ENCODE measurements at places on chromosomes 3 and 15.

DNA sequence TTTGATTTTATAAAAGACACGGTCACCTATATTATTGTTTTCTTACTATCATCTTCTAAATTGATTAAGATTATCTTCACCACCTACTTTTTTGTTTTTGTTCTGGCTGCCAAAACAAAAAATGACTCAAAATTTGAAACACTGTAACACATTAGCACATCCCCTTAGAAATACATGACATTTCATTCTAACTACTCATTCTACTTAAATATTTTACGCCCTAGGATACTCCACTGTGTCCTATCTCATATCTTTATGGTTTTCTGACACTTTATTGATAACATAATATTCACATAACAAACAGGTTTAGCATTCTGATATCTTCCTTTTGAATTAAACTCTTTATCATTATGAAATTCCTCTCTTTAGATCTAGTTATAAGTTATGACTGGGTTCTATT, 656.2 kb downstream of the GBE1 start:
- DNase-seq, result no peak

DNA sequence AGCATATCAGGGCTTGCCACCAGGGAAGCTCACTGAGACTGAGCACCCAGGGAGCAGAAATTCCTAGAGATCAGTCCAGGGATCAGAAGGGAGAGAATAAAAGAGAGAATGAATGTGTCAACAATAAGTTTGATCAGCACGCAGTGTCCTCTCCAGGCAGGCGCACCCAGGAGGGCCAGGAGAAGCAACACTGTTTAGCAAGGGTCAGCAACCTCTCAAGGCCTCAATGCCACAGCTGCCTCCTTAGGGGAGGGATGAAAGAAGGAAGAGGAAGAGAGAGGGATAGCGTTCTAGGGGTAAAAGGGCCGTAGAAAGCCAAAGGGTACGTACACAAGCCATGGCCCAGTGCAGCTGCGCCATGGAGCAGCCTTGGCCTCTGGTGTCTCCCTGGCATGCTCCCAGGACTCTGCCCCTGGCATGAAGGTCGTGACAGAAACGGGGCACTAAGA, 399.8 kb downstream of the SHQ1 start:
- DNase-seq, result peak; percentile 78

- DNase-seq, result no peak
These were observed 15.8 kb downstream of the TCF12 start for GRCh38 chr15:56934269-56934668.

- no peak for DNase-seq
These were observed 430.7 kb upstream of the CBLB start for GRCh38 chr3:106299300-106300098.

- DNase-seq, result peak; percentile 83
These were observed 843 bp downstream of the GLCE start for GRCh38 chr15:69161079-69161877.

- DNase-seq, result peak; percentile 54
These were observed 3.4 kb upstream of the DISP2 start for GRCh38 chr15:40354408-40355171.

DNA sequence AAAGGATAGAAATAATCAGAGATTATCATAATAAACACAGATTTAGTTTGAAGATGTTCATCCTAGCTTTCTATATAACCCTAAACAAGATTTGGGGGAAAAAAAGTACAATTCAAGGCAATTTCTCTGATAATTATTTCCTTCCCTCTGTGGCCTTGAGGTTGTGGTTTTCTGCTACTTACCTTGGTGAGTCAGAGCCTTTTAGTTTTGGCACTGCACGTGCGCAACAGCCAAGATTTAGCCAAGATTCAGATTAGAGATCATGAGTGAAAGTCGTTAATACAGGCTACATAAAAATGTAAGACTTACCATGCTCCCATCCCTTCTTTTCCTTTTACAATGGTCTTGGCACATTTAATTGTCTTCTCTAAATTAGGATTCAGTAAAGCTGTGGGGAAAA, 6.7 kb downstream of the LYZL4 start:
- DNase-seq, result no peak

GRCh38 chr3:69142090-69142489, 19.7 kb upstream of the LMOD3 start:
- DNase-seq, result no peak

GRCh38 chr3:8730656-8731055, 2.9 kb upstream of the CAV3 start:
- no peak for DNase-seq

GRCh38 chr15:96035635-96036034, 294.9 kb upstream of the NR2F2 start:
- no peak for DNase-seq

DNA sequence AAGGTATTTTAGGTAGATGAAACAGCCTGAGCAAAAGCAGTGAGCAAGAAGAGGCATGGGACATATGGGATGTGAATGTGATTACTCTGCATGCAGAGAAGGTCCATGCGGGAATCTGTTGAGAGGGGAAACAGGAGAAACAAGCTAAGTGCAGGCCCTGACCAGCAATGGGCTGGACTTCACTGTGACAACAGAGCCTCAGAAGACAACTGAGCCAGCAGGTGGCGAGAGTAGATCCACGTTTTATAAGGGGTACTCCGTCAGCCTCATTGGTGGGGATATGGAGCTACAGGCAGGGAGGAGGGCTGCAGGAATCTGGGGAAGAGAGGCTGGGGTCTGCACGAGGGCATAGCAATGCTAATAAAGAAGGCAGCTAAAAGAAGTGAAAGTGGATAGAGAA, 405.9 kb upstream of the LMCD1 start:
- DNase-seq, result no peak

DNA sequence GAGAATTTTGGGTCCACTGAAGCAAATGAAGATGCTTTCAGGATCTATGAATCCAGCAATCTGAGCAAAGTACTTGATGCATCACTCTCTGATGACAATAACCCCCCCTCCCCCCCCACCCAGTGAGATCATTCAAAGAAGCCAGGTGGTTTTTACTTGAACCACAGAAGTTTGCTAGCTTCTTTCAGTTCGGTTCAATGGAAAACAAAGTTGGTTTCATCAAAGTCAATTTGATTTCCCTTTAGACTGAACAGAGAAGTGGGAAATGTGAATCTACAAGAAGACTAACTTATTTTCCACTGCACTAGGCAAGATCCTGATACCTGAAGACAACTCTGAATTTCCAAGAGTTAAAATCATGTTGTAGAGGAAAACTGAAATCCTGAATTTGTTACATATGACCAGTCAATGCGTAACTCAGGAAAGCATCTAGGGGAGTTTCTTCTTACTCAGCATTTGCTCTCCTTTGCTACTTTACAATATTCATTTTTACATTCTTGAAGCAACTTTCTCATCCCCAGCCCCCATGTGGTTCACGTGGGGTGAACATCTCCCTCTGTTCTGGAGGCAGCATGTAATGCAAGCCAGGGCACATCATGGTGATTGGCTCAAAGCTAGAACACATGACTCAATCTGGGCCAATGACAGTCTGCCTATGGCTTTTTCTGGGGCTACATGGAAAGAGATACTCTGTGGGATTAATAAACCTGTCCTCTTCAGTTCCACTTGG, 572.6 kb downstream of the FOXP1 start:
- DNase-seq, result no peak

GRCh38 chr15:85793641-85794597, 806 bp downstream of the KLHL25 start:
- DNase-seq, result peak; percentile 90

GRCh38 chr15:44554934-44555723, 18.2 kb downstream of the EIF3J start:
- no peak for DNase-seq

DNA sequence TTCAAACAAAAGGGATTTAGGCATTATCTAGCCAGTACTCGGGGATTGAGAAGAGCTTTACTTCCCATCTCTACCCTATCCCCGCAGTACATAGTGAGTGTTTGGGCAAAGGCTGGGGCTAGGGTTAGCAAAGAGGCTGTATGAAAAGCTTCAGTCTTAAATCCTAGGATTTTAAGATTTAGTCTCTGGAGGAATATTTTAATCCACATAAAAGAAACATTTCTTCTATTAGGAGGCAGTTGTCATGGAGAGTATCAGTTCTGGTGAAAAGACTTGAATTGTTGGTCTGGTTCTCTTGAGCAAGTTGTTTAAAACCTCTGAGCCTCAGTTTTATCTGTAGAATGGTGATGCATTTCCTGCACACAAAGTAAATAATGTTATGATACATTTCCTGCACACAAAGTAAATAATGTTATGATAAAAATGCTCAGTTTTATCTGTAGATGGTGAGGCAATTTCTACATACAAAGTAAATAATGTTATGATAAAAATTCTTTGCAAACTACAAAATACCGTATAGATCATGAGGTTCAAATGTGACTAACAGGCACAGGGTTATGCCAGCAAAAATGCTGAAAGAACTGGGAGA, 53.9 kb upstream of the ZBED2 start:
- no peak for DNase-seq

DNA sequence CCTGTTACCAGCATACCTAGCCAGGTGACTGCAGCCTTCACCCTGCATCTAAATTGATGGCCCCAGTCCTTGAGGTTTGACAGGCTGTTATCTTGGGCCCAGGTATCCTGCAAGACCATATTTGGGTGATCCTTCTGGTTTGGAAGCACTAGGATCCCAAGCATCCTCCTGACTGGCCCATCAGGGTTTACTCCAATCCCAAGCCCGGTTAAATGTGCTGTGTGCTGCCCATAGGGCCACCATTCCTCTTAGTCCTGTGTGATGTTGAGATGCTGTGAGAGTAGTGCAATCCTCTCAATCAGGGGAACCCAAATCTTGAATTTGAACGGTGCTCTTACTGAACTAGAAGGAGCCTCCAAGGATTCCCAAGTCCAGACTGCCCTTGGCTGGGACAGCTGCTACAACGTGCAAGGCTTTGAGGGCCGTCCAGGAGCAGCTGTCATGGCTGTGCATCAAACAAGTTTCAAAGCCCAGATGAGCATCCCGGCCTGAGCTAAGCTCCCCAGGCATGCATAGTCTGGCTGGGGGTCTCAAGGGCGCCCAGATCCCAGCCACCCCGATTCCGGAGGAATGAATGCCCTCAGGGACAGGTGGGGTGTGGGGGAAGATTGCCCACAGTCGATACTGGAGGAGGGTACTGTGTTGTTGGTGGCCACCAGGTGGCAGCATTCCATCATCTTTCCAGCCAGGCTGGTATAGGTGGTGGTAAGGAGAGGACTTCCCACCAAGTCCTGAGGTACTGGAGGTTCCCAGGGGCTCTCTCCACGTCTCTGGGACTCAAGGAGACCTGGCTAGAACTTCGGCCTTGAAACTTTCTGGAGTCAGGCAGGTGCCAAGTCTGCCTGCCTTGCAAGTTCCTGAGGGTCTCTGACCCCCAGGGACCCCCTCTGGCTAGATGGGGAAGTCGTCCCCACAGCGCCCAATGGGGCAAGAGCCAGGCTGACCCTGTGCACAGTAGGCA, 32.6 kb downstream of the RBM5 start:
- DNase-seq, result peak; percentile 89

DNA sequence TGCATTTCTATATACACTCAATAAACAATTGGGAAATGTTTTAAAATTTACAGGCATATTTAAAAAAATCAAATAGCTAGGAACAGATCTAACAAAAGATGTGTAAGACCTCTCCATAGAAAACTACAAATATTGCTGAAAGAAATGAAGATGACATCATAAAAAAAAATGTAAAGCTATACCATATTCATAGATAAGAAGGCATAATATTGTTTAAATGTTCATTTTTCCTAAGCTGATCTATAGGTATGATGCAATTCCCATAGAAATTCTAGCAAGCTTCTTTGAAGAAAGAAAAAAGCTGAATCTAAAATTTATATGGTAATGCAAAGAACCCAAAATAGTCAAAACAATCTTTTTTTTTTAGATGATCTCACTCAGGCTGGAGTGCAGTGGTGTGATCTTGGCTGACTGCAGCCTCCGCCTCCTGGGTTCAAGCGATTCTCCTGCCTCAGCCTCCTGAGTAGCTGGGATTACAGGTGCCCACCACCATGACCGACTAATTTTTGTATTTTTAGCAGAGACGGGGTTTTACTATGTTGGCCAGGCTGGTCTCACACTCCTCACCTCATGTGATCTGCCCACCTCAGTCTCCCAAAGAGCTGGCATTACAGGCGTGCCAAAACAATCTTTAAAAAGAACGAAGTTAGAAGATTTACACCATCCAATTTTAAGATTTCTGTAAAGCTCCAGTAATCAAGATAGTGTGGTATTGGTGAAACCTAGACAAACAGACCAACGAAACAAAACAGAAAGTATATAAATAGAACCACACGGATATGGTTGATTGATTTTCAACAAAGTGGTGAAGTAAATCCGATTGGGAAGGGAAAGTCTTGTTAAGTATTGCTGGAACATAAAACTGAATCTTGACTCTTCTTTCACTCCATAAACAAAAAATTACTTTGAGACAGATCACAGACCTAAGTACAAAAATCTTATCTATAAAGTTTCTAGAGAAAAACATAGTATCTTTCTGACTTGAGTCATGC, 6.3 kb upstream of the BHLHE40 start:
- DNase-seq, result no peak

- no peak for DNase-seq
These were observed 447.3 kb upstream of the KCNMB2 start for GRCh38 chr3:178088963-178089362.

DNA sequence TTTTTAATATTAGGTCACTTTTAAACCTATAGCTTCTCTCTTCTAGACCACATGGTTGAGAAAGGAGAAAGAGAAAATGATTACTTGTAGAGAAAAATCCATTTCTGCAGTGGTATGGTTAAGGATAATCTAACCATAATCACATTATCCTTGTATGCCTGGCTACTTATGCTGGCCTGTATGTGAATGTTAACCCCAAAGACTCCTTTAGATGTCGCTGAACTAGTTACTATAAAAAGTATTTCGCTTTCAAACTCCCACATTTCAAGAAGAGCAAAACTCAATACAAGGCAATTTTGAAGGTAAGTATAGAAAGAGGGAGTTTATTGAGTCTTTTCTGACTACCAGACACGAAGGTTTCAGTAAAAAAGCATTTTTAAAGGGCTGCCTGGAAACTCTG, 2.2 kb downstream of the KCTD6 start:
- DNase-seq, result no peak

DNA sequence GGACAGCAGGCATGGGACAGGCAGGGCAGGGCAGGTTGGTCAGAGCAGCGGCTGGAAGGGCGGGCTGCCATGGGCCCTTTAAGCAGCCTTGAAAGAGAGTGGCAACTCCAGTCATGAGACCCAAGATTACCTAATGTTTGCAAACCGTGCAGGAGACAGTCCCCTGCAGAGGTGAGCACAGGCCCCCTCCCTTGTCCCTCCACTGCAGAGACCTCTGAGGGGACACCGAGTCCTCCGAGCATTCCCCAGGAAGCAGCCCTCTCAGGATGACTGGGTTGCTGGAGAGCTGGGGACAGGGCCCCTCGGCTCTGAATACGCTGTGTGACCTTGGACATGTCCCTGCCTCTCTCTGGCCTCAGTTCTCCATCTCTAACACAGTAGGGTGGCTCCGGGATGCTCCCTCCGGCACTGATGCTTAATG, 81.4 kb downstream of the IQSEC1 start:
- DNase-seq, result peak; percentile 73

DNA sequence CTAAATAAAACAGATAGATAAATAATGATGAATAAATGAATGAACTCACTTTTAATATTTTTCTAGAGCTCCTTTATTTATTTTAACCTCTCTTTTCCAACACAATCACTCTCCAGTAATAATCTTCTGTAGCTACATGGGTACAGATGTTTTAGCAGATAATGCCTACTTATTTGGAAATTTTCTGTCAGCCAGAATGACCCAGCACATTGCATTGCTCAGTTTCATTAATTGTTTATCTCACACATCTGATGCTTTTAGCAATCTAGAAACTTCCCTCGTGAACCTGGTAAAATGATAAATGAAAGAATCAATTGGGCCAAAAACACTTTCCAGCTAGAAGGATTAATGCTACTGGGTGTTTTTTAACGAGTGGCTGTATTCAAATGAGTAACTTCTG, 14.9 kb upstream of the MYH15 start:
- DNase-seq, result no peak
